ENCODE measurements at places on chromosomes 6 and 20.

DNA sequence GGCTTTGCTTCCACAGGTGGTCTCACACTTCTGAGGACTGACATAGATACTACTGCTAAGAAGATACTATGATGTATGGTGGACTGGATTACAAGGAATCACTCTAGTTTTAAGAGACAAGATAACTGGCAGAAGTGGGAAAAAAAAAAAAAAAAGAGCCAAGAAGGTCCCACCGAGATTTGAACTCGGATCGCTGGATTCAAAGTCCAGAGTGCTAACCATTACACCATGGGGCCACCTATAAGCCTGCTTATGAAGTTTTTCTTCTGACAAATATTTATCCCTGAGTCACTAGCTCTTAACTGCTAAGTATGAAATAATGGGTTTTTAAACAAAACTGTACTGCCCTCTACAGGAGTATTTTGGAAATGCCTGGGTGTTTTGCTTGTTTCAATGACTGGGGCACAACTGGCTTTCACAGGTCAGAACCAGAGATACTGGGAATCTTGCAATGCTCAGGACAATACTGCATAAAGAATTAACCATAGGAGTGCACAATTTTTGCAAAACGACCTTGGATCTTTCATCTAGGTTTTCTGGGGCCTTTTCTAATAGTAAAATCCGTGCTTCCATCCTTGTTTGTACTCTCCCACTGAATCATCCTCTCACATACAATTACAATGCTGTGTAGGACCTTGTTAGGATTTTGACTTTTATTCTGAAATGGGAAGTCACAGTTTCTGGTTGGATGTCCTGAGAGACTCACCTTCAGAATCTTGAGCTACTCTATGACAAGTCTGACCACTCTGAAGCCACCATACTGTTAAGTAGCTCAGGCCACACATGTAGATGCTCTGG, 116.3 kb downstream of the OR2B2 start:
- peak; percentile 87 for DNase-seq

DNA sequence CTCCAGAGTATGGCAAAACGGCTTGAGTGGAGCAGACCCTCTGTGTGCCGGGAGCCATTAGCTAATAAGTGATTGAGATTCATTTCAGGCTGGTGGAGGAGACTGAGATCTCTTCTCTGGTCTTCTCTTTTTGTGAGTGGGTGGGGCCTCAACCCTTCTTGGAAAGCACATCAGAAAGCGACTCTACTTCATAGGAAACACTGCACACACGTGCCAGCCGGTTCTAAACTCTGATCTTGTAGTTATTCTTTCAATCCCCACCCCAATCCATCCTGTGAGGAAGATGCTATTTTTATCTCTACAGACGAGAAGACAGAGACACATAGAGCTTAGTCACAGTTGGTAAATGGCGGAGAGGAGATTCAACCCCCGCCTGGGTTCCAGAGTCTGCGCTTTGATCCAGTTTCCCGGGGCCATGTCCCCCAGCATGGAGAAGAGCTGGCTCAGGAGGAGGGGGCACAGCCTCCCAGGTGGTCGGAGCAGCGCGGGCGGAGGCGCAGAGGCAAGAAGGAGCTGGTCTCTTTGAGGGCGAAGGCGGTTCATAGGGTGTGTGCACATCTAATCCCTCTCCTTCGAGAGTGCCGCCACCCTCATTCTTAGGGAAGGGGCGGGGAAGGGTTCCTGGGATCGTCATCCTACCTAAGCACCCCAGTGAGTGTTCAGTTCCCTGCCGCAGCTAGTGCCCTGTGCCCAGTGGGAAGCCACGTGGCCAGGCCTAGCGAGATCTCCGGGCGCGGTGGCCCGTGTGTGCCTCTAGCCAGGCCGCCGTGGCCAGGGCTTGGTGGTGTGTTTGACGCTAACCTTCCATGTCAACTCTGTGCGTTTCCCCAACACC, 49.0 kb upstream of the TAGAP start:
- no peak for DNase-seq

DNA sequence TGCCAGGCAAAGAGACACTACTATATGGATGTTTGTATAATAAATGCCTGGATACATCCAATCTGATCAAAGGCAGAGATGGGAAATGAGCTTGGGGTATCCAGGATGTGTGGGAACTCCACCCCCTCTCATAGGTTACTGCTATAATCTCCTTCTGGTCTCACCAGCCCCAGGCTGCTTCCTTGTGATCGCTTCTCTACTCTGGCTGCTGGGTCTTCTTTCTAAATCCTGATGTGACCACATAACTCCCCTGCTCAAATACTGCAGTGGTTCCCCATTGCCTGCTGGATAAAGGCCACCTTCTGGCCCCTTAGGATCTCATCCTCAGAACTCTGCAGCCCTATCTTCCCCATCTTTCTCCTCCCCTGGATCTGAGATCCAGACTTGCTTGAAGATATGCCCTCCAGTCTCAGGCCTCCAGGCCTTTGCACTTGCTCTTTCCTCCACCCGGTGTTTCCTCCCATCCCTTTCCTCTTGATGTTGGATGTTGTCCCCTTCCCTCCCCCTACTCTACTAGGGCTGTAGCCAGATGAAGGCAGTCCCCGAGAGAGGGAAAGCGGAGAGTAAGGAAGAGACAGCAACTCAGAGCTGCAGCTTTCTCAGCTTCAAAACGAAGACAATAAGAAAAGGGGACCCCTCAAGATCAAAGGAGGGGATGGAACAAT, 828 bp upstream of the XKR7 start:
- peak; percentile 70 for DNase-seq

- DNase-seq: no peak
These were observed 189.3 kb downstream of the TSHZ2 start for GRCh38 chr20:53161473-53161872.

- no peak for DNase-seq
These were observed 79.5 kb upstream of the HTR1E start for GRCh38 chr6:86857783-86858182.

- DNase-seq: no peak
These were observed 89.4 kb downstream of the RTN4IP1 start for GRCh38 chr6:106539936-106540335.

DNA sequence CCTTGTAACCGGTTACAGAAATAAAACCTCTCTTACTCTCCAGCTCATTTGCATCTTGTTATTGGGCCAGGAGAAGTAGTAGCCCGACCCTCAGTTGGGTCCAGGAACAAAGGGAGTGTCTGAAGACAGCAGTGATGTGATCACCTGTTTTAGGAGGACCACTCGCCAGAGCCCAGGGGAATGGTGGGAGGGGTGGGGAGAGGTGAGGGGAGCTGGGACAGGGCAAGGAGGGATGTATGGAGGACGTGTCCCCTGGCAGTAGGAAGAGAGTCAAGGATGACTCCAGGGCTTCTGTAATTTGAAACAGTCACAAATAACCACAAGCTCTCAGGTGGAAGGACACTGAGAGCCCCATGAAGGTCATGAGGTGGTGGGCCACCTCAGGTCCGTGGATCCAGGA, 1.4 kb upstream of the PCMTD2 start:
- DNase-seq: no peak

DNA sequence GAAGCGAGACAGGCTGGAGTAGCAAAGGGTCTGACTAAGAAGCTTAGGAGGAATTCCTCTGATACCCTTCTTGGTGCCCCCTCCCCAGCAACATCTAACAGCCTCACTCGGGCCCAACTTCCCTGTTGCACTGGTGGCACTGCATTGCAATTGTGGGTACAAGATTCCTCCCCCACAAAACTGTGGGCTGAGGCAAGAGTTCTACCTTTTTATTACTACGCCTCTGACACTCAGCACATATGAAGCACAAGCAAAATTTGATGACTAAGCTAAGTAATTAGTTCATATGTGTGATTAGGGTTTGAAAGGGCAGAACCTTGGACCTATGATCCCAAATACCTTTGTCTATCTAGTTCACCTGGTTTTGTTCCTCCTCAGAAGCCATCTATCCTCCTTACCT, 83.5 kb downstream of the ZHX3 start:
- DNase-seq: no peak

DNA sequence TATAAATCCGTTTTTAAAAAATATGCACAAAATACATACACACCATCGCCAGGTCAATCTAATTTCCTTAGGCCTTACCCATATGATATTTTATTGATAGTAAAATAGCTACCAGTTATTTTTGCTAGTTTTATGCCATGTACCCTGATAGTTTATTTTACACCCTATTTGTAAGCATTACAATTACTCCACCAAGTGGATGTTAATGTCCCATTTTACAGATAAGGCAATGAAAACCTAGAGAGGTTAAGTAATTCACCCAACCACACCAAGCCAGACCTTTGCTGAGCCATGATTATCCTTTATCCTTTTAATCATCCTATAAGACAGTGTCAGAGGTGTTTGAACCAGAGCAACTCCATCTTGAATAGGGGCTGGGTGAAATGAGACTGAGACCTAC, 86.8 kb downstream of the CBLN4 start:
- DNase-seq: no peak

DNA sequence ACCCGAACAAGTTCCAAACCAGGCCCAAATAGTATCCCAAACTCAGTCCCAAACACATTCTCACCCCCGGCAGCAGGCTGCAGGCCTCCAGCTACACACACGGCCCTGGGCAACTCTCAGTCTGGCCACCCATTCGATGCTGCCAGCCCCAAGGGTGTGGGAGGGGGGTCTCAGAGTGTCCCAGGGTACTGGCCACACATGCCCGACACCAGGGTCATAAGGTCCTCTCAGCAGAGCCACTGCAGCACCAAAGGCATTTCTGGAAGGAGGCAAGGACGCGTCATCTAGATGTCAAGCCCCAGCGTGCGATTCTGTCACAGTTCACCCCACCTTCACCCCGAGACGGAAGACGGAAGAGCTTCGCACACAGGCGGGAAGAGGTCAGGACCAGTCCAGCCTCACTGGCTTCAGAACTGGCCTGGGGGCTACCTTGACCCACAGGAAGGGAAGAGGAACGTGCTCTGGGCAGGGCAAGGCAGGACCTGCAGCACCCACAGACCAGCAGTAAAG, 9.5 kb downstream of the MYL9 start:
- DNase-seq: no peak

- peak; percentile 9 for DNase-seq
These were observed 66.8 kb downstream of the LMBRD1 start for GRCh38 chr6:69729870-69730449.

DNA sequence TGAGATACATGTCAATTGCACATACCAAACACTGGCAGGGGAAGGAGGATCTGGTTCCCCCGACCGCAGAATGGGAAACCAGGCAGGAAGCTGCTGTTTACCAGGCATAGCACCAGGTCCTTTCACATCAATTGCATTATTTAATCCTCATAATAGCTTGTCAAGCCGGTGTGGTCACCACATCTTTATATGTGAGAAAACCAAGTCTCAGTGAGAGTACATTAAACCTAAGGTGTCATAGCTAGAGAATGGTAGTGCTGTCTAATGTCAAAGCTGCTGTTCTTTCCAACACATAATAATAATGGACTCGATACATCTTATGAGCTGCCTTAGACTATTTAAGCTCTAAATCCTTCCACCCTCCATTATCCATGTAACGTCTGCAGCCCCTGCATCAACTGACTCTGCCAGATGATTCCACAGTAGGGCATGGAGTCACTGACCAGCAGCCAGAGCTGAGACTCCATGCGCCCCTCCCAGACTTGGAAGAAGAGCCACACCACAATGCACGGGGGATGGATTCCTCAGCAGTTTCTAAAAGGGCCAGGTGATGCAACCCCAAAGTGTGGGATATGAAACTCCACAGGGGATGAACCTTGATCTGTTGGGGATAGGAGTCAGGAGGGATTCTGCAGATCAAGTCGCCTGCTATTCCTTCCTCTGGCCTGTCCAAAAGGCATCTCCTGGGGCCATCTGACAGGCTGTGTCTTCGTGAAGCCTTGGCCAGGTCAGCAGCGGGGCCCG, 71.8 kb downstream of the GPR6 start:
- no peak for DNase-seq

DNA sequence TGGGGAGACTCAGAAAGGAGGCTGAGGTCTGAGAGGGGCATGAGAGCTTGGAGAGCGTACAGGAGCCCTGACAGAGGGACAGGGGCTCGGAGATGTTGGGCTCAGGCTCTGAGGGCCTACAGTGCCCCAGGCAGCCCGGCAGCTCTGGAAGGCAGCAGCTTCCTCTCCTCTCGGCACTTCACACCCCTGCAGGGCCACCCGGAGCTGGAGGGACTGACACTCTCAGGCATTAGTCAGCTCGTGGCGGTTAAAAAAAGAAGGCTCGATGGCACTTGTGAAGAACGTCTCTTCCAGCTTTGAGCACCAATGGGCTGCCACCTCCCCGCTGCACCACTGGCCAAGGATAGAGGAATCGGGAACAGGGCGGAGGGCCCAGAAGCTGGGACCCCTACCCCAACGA, 62.6 kb upstream of the SIRPA start:
- peak; percentile 22 for DNase-seq

GRCh38 chr6:105091140-105091829, 88.5 kb downstream of the POPDC3 start:
- no peak for DNase-seq

GRCh38 chr6:48798296-48798695, 664.8 kb downstream of the MMUT start:
- DNase-seq: no peak

GRCh38 chr6:29633534-29633905, 537 bp upstream of the GABBR1 start:
- DNase-seq: peak; percentile 57

DNA sequence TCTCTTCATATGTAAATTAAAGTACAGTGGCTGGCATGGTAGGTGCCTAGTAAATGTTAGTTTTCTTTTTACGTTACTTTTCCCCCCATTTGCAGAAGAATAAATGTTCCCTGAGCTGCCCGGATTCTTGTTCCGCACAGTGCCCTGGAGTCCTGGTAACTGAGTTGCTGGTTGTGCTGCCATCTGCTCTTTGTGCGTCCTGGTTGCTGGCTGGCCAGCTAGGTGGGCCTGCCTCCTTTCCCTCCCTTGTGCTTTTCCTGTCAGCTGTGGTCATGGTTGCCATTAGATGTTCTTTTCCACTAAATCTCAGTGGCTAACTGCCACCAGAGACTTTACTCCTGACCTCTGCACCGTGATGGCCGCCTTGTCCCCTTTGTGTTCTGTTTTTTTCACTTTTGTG, 28.6 kb downstream of the CEP43 start:
- no peak for DNase-seq

DNA sequence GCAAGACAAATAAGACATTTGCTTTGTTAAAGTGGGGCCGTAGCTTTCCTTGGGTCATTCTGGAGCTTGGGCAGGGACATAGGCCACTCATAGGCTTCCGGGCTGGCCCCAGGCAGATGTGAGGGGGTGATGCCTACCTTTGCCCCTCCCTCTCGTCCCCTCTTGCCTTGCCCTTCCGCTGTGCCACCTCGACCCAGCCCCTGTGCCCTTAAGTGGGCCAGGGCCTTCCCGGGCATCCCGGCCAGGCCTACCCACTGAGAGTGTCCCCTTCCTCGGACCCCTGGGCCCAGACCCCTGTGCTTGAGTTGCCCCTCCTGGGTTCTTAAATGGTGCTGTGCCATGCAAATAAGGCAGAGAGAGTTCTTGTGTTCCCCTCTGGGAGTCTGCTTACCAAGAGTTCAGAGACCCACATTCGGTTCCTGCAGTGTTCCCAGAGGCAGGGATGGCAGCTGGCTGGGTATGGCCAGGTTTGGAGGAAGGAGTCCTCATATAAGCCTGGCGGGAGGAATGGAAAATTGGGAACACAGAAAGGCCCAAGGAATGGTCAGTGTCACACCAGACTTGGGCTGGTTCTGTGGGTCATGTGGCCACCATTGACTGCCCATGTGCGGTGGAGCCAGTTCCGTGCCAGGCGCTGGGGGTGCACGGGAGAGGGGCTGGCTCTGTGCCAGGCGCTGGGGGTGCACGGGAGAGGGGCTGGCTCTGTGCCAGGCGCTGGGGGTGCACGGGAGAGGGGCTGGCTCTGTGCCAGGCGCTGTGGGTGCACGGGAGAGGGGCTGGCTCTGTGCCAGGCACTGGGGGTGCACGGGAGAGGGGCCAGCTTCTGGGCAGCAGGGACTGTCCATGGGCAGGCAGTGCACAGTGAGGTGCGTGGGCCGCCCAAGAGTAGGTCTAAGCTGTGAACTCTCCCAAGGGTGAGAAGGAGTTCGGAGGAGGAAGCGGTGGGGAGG, 173.5 kb upstream of the SNX9 start:
- DNase-seq: peak; percentile 88

Measured in NCI-H69 (cell line).